ENCODE measurements at places on chromosomes 12 and 14.

GRCh38 chr12:47242426-47242825, 162.7 kb upstream of the AMIGO2 start:
- DNase-seq: no peak

DNA sequence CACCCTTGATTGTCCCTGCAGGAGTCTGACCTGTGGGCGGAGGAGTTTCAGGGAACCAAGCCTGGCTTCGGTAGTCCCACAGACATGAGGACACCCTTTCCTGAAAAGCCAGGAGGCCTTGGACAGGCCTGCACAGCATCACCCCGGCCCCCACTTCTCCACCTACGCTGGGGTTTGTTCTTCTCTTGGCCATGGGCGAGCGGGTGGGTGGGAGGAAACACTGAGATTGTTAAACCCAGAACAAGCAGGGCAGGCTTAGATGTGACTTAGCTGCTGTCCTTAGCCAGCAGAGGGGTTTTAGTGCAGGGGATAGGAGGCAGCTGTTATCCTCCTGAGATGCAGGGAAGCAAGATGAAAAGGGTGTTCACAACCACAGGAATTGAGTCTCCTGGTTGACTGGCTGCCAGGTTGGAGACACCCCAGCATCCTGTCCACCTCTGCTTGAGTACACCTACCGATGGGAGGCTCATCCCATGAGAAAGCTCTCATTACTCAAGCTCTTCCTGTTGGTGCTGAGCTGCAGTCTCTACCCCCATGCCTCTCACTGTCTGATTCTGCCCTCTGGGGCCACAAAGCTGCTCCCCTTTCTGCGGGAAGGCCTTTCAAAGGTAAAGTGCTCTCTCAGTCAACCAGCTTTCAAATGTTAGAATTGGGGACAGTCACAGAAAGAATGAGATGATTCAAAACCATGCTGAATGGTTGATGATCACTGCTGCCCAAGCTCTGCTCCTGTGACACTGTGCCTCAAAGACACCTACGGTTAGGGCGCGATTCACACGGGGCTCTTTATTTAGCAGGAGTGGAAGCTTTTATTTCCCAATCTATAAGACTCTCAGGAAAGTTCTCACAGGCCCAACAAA, 86.3 kb downstream of the IRF2BPL start:
- no peak for DNase-seq

DNA sequence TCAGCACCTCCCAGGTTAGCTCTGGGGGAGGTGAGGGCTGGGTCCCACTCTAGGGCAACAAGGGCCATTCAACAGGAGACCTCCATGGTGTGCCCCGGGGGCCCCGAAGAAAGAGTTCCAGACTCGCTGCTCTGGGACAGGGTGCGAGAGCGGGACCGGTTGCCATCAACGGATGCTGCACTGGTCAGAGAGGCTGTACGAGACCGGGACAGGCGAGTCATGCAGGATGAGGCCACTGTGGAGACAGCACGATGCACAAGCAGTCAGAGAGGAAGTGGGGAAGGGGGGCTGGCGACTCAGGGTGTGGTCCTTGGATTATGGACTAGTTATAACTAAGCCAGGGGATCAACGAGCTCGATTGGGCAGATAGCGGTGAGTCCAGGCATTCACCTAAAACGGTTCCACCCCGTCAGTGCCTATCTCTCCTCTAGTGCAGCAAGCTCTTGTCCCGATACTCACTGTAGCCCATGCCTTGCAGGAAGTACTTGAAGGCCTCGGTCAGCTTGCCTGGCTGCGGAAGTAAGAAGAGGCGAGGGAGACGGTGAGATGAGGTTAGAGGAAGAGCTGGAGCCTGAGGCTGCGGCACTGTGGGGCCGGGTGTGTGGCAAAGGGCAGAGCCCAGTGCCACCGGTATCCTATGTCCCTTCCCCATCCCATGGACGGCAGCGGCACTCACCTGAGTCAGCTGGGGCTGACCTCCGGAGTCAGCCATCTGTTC, 7.2 kb downstream of the NDRG2 start:
- no peak for DNase-seq

DNA sequence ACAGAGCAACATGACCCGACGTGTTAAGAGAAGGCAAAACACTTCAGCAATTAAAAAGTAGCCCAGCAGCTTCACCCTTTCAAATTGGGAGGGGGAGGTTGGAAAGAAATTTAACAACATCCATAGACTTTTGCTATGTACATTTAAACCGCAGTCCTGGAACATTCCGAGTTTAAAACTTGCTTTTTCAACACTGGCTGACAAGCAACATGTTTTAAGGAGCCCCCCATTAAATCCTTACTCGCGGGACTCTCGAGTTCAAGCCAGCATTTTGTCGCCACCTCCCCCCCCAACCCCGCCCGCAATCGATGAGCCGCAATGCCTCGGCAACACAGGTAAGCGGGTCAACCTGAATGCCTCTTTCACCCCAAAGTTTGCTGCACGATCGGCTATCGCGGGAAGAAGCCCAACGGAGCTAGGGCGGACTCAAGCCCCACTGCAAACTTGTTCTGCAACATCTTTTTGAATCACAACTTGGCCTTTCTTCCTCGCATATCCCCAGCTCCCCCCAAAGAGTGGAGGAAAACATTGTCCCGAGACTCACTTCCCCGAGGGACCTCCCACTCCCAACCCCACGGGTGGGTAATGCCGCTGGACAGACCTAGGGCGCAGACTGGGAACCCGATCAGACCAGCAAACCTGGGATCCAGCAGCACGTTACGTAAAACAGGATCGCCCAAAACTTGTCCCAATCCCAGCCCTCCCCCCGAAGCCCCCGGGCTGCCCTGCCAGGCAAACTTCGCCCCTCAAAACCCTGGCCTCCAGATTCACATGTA, 777 bp downstream of the ZFP36L1 start:
- DNase-seq: no peak

GRCh38 chr14:26719514-26719913, 121.7 kb upstream of the NOVA1 start:
- no peak for DNase-seq

DNA sequence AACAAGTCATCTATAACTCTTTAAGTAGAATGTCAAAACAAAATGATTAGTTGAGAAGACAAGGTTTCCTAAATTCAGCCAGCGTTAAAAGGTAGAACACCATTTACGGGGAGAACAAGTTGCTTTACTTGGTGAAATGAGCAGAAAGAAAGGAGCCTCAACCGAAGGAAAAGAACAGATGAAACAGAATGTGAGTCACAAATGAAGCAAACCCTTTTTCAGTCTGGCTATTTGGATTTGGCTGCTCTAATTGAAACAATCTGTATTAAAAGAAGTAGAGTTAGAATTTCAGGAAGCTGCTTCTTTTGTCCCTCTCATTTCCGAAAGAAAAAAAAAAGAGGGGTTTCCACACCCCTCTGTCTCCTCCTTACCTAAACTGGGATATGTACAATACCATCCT, 34.6 kb downstream of the CEP128 start:
- DNase-seq: no peak

DNA sequence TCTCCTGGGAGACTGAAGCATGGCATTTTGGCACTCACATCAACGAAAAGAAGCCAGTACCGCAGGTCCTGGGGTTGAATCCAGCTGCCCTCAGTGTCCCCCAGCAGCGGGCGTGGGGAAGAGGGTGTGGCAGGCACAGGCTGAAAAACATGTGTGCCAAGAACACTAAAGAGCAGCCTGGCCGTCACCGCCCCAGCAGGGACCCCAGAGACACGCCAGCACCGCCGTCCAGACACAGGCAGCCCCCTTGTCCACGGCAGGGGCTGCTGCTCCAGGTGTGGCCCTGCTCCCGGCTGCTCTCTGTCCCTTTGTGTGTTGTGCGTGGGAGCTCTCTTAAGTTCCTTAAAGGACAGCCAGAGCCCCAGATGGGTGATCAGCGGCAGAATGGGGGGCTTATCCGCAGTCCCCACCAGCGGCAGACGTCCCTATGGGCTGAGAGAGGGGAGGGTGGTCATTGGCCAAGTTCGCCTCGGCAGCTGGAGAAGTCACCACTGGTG, 556 bp downstream of the PHETA1 start:
- DNase-seq: no peak

GRCh38 chr12:8991371-8992345, 2.3 kb downstream of the KLRG1 start:
- no peak for DNase-seq

- no peak for DNase-seq
Observed at GRCh38 chr12:102501773-102502172, 21.4 kb upstream of the IGF1 start.

All from activated T-cell treated with anti-CD3 and anti-CD28 coated beads for 4 hours (primary cell).